Cardiac muscle cell (in vitro differentiated cells and primary cell): ENCODE measurements at places on chromosomes 4 and X. TPM values are rescaled to one million over a fixed set of nuclear protein-coding genes. Genes with fewer than 3 reads are reported as not detected.

Gene EGFL6
- total RNA-seq: 0.07 TPM in 1 of 2 replicates, not detected in the other

Gene LGI2
- 4.8 and 7.2 TPM in 2 replicates for total RNA-seq

DNA sequence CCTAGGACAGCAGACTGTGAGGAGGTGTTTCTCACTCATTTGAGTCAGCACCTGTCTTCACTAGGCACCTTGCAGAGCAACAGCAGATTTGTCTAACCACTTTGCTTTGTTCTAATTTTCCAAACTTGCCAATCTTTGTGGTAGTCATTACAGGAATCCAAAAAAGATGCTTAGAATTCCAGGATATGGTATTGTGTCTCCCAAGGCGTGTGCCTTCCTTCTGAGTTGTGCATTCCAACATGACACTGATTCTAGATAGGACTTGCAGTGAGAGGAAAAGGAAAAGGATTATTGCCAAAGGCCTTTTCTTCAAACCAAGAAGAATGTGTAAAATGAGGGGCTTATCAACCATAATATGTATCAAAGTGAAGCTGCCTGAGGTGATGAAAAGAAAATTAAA is 126.2 kb downstream of the MAPK10 start:
- no peak overlapping the region for H3K4me3 ChIP-seq
- no peaks in the 10 kb centered on the region for H3K36me3 ChIP-seq
- no peaks in the 10 kb centered on the region for H3K4me1 ChIP-seq
- H3K27me3 ChIP-seq: no peaks in the 10 kb centered on the region

DNA sequence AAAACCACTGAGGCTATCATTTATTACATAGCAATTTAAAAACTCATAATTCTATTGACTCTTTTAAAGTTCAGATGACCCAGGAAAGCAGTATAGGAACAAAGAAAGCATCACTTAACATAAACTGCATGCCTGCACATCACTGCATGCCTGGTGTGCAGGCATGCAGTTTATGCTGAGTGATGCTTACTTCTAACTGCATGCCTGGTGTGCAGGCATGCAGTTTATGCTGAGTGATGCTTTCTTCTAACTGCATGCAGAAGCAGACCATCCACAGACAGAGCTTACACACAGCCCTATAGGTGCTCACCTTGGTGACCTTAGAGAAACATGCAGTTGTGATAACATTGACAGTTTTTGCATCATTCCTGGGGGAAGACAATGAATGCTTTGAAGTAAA is 17.0 kb downstream of the SDAD1 start:
- no peak overlapping the region for H3K27ac ChIP-seq
- DNase-seq: no peak
- H3K4me3 ChIP-seq: no peak overlapping the region
- H3K36me3 ChIP-seq: peaks cover 60% of the 10 kb centered on the region
